ENCODE measurements at places on chromosomes 7 and 10.

GRCh38 chr10:32377458-32378259 is 30.7 kb upstream of the EPC1 start:
- DNase-seq, result no peak

GRCh38 chr10:46559231-46559671 is 2.8 kb upstream of the GPRIN2 start:
- DNase-seq, result no peak

GRCh38 chr7:132576721-132577085 is 433 bp upstream of the PLXNA4 start:
- DNase-seq, result no peak

- DNase-seq, result no peak
These were observed 61.8 kb downstream of the ANKRD61 start for GRCh38 chr7:6092953-6093354.

- no peak for DNase-seq
These were observed 309.0 kb upstream of the IMMP2L start for GRCh38 chr7:111871283-111871682.

GRCh38 chr10:29921071-29921446 is 138.3 kb downstream of the JCAD start:
- no peak for DNase-seq

- DNase-seq, result no peak
These were observed 2.5 kb upstream of the CFAP58 start for GRCh38 chr10:104351061-104351702.

DNA sequence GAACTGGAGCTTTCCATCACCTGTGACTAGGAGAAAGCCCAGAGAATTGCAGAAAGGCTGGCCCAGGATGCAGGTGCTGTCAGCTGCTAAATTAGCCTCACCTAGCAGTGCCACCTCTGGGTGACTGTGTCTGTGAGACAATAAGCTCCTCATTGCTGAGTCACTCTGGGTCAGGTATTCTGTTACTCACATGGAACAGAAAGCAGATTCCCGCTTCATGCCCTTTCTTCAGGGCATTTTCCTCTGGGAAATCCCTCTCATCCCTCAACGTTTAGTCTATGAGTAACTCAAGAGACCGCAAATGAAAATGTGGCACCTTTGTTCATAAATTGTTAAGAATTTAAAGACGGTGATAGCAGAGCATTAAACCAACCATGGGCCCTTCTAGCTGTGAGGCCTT is 184.0 kb downstream of the ADAM12 start:
- no peak for DNase-seq

DNA sequence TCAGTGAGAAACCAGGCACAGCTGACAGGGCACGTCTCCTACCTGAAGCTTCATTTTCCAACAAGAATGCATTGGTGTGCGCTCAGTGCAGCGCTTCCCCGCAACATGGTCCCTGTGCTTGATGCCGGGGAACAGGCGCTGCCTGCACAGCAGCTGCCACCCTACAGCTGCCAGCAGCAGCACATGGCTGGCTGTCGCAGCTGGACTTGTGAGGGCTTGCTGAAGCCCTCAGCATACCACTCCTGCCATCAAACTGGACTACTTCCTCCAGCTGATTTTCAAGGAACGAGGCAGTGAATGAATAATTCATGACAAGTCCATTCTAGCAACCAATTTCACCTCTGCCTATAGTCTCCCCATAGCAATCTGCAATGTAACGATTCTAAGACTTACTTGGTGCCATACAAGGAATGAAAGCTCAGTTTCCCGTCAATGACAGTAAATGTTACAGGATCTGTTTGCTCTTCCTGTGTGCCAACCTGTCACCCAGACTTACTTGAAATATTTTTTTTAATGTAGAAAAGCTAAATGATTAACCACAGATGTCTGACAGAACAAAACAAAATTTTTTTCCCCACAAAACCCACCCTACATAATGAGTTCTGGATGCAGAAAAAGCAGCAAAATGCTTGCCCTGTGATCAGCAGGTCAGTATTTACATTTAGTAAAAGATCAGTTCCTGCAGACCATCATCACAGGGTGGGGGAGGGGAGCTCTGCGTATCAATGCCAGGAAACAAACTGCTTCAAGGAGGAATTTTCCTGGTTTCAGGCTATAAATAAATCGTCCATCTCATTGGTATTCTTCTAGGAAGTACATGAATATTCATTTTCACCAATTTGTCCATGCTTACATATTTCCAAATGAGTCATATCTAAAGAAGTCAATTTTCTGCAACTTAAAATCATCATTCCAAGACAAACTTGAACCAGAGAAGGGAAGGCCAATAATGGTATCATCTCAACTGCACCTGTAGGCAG is 140.6 kb downstream of the ALOX5 start:
- DNase-seq, result no peak

- no peak for DNase-seq
These were observed 49.5 kb upstream of the SAMD8 start for GRCh38 chr10:75061709-75062505.

- no peak for DNase-seq
These were observed 13.5 kb downstream of the AHR start for GRCh38 chr7:17311952-17312351.

DNA sequence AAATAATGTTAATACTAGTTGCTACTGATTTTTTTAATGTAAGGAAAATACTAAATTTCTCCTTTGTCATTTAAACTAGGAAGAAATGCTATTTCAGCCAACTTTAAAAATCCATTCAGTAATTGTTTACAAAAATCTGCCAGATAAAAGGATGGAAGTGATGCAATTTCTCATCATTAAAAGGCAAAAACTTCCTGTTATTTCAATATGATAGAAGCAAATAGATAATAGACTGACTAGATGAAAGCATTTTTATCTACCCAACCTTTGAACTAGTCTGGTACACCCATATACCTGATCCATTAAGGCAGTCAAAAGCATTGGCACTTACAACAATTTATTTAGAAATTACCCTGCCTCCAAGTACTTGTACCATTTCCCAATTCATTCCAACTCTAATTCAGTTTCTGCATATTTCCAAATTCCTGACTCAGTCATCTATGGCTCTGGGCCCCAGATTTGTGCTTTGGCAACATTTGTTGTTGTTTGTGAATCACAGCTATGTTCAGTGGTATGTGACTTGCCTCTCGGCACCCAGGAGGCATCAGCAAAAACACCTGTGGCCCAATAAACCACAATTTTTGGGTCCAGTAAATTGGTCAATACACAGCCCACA is 482.6 kb upstream of the SEMA3A start:
- DNase-seq, result no peak

DNA sequence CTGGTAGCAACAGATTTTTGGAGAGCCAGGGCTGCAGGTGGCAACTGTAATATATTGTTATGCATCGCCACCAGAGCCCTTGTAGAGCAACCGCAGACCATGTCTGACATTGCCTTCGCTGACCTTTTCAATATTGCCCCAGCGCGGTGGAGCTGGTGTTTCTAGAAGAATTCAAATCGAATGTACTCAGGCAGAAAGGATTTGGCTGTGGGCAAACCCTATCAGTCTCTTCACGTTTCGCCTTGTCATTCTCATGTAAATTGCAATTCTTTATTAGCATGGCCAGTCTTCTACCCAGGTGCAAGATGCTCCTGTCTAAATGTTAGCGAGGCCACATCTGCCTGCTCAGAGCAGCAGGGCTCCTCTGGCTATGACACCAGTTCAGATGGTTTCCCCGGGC is 490.2 kb upstream of the AUTS2 start:
- no peak for DNase-seq

GRCh38 chr7:94433224-94433623 is 38.5 kb downstream of the COL1A2 start:
- DNase-seq, result no peak

- DNase-seq, result no peak
These were observed 160.9 kb upstream of the AGK start for GRCh38 chr7:141390339-141390738.

DNA sequence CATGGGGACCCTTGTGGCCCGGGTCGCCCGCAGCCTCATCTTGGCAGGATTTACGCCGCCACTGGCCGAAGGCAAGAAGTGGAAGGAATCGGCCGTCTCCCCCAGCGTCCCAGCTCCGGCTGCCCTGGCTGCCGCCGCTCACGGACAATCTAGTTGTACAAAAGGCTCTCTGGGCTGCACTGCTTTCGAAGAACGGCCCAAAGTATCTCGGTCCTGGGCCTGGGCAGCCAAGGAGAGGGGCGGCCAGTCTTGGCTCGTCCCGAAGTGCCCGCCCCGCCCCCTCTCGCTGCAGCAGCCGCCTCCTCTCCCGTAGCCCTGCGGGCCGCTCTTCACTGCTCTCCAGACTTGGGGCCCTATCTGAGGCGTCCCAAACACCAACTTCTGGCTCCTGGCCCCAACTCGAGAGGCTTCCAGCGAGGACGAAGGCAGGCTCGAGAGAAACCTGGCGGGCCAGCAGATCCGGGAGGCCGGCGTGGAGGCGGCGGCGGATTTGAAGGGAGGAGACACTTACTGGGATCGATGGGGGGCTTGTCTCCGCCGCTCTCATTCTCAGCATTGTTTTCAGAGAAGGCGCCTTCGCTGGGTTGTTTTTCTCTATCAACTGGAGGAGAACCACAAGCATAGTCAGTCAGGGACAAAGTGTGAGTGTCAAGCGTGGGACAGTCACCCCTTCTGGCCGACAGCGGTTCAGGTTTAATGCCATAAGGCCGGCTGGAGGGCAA is 809 bp downstream of the HOXA9 start:
- no peak for DNase-seq

DNA sequence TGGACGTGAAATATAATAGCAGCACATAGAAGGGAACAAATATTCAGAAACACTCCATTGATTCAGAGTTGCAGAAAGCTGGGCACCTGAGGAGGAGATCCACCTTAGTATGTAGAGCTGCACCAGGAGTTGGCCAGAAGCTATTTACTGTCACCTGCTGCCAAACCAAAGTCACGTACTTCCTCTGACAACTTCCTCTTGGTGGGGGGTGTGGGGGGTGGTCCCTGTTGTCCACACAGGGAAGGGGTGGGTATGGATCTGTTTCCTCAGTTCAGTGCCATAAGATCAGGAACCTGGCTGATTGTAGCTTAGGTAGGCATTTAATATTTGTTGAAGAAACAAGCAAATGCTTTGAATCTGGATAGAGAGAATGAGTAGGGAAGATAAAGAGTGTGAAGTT is 264.6 kb downstream of the FRMD4A start:
- DNase-seq, result no peak

- no peak for DNase-seq
These were observed 10.9 kb upstream of the CDK1 start for GRCh38 chr10:60767424-60767823.

DNA sequence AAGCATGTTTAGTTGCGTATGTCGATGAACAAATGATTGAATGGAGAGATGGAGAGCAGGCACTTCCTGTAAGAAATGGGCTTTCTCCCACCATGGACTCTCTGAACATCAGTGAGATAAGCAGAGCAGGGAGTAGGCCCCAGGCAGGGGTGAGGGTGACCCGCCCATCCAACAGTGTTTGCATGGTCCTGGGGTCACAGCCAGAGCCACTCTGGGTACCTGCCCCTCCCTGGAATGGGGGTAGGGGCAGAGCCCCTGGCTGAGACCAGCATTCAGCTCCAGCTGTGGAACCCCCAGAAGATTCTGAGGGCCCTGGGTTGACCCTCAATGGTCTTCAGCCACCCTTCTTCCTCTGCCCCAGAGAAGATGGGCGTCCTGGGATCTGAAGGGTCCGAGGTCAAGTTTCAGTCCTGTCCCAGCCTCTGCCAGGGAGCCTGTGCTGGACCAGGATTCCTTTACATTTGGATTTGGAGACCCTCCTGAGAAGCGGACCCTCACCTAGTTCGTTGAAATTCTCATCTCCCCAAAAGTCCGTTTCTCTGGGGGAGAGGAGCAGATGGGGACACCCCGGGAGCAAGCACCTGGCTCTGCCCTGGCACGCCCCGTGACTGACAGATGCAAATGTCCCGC is 2.4 kb upstream of the FGF8 start:
- DNase-seq, result no peak

GRCh38 chr10:35540296-35541164 is 64.6 kb upstream of the GJD4 start:
- no peak for DNase-seq

- DNase-seq, result no peak
These were observed 28.4 kb downstream of the DNAJC9 start for GRCh38 chr10:73218431-73219191.

GRCh38 chr7:100893318-100893895 is 2.3 kb downstream of the ACHE start:
- no peak for DNase-seq

DNA sequence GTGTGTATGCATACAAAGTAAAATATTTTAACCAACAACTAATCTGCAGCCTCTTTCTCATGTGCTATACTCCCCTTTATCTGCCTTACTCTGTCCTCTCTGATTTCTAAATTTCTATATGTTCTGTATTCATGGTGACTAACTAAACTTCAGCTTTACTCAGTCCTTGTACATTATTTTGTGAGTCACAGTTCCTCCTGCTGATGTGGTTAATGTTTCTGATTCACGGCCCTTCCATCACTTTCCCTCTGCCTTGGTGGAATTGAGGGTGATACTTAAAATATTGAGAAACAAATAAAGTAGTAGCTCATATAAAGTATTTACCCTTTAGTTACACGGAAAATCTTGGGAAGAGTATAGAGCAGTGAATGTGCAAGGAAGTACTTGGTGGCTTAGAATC is 899.1 kb upstream of the ZWINT start:
- DNase-seq, result no peak

DNA sequence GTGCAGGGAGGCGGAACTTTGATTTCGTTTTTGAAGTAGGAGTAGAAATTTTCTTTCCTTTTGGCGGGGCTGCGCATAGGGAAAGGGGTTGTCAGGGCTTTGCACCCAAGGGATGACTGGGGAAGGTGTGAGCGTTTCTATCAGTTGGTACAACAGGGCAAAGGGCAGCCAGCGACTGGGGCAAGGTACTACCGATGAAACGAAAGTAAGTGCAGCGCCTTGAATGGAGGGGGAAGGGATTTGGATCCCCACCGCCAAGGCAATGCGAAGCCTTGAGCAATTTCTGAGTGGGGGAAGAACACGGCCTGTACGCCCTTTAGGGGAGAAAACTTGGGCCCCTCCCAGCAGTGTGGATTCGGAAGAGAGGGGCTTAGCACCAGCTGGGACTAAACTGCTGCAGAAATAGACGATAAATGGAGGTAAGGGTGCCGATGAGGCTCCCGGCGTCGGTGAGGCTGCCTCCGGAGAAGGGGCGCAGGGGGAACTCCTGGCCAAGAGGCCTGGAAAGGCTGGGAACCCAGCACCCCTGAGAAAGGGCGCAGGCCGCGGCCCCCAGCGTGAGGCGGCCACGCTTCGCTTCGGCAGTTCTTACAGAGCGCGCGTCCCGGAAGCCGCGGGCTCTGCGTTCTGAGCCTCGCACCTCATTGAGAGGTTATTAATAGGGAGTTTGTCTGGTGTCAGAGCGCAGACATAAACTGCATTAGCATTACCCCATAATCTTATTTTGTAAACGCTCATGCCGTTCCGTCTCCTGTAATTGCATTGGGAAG is 10.0 kb upstream of the TLX1 start:
- DNase-seq, result no peak
